Cerebellum (tissue), 4 donors: ENCODE measurements at places on chromosomes 2 and 18. TPM values are rescaled to one million over a fixed set of nuclear protein-coding genes. Genes with fewer than 3 reads are reported as not detected.

The SLC5A7 gene
- total RNA-seq = 3.1 TPM

The HRH4 gene
- total RNA-seq = 0.18 TPM

The FBXO41 gene
- total RNA-seq = 17.1 TPM

The SERPINB10 gene
- not detected for total RNA-seq

The FAM161A gene
- total RNA-seq = 16.4 TPM

The MAP3K2 gene
- 49.9 TPM for total RNA-seq

The PROKR1 gene
- 2.7 TPM for total RNA-seq

The OTOS gene
- total RNA-seq = 1.4 TPM

The PRSS56 gene
- total RNA-seq = 0.18 TPM

The GAREM1 gene
- total RNA-seq = 12.9 TPM
